Ureter (tissue), 1 donor: ENCODE measurements at places on chromosomes 6 and 20. TPM values are rescaled to one million over a fixed set of nuclear protein-coding genes. Genes with fewer than 3 reads are reported as not detected.

GRCh38 chr20:62786157-62786556 lies 10.1 kb upstream of the MRGBP start:
- no peak for DNase-seq

DNA sequence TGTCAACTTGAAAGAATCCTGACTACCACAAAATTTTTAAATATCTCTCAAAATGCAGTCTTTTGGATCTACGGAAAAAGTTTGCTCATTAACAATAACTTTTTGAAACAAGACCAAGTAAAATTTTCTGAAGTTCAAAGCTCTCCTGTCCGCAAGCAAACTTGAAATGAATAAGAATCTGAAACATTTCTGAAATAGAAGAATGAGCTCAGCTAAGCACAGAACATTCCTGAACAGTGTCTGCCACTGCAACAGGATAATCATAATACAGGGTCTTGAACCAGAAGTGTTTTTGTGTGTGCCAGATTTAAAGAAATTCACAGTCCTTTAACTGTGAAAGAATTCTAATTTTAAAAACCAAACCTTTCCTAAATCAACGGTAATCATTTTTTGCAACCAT lies 49.1 kb upstream of the TASP1 start:
- DNase-seq, result no peak

DNA sequence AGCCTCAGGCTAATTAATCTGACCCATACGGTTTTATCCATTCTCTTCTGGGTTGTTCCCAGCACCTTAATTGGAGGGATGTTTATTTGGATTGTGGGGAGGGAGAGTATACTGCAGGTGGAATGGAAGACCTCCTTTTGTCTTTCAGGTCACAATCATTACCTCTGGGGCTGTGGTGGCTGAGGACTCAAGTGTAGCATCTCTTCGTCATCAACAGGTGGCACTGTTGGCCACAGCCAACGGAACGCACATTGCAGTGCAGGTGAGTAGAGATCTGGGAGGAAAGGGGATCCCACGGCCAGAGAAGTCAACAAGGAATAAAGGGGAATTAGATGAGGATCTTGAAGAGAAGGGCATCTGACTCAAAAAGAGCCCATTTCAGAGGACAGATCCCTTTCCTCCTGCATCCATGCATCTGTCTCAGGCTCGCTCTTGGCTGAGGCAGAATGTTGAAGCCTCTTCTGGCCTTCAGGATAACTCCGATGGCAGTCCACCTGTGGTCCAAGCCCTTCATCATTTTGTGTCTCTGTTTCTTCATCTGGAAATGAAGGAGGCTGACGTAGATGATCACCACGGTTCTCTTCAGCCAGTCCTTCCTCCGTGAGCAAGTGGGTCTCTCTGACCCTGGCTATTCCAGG lies 3.2 kb upstream of the DEF6 start:
- DNase-seq, result no peak

C6orf163 gene
- 7.7 TPM for total RNA-seq

GRCh38 chr6:150878347-150879213 lies 13.1 kb downstream of the MTHFD1L start:
- DNase-seq, result no peak

- no peak for DNase-seq
Measured at GRCh38 chr6:20918868-20919267, 384.6 kb downstream of the CDKAL1 start.

PLN gene
- 89.3 TPM for total RNA-seq

DNA sequence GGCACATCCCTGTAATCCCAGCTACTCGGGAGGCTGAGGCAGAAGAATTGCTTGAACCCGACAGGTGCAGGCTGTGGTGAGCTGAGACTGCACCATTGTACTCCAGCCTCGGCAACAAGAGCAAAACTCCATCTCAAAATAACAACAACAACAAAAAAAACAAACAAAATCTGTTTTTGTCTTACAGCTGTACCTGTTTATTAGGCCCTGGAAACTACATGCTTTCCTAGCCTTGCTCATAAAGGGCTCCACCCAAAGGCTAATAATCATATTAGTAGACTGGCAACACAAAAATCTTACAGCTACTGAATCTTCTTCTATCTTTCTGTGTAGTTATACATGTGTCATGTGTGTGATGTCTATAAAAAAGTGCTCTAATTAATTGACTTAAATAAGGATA lies 503.9 kb upstream of the EYS start:
- no peak for DNase-seq

MAS1 gene
- total RNA-seq, result not detected
